ENCODE measurements at places on chromosomes 7 and 10.
A peak's percentile ranks its signal among the peaks of the same experiment; 100 is the strongest.

DNA sequence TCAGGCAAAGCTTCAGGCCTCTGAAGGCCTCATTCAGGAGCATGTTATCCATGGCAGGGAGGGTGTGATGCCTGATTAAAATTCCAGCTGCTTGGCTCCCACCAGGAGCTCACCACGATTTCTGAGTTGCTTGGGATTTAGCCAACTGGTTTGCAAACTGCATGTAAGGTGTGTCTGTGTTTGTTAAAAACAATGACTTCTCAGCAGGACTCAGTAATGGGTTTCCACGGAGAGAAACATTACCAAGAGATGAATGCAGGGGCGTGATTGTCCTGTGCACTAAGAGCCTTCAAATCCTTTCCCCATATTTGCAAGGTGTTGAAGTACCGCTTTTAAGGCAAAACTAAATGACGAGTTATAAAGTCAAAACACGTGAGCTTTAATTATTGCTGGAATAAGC, 88.8 kb upstream of the BTBD16 start:
- no peak for DNase-seq

DNA sequence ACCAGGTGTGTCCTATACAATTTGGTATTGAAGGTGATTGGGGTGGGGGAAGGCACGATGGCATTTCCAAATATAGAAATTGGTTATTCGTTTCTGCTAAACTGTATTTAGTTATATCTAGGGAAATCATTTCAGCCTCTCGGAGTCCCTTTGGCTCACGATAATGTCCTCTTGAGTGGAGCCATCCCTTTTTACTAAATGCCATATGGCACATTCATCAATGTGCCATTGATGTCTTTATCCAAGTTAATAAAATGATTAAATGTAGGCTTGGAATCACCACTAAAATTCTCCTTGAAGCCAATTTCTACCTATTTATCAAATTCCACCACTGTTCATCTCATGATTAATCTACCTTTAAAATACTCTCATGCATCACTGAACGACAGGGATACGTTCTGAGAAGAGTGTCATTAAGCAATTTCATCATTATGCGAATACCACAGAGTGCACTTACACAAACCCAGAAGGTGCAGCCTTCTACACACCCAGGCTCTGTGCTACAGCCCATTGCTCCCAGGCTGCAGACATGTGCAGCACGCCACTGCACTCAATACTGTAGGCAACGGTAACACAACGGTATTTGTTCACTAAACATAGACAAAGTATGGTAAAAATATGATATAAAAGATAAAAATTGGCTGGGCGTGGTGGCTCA, 219.2 kb upstream of the C7orf33 start:
- DNase-seq: no peak

- no peak for DNase-seq
These were observed 8.4 kb upstream of the TECTB start for GRCh38 chr10:112274831-112275230.

DNA sequence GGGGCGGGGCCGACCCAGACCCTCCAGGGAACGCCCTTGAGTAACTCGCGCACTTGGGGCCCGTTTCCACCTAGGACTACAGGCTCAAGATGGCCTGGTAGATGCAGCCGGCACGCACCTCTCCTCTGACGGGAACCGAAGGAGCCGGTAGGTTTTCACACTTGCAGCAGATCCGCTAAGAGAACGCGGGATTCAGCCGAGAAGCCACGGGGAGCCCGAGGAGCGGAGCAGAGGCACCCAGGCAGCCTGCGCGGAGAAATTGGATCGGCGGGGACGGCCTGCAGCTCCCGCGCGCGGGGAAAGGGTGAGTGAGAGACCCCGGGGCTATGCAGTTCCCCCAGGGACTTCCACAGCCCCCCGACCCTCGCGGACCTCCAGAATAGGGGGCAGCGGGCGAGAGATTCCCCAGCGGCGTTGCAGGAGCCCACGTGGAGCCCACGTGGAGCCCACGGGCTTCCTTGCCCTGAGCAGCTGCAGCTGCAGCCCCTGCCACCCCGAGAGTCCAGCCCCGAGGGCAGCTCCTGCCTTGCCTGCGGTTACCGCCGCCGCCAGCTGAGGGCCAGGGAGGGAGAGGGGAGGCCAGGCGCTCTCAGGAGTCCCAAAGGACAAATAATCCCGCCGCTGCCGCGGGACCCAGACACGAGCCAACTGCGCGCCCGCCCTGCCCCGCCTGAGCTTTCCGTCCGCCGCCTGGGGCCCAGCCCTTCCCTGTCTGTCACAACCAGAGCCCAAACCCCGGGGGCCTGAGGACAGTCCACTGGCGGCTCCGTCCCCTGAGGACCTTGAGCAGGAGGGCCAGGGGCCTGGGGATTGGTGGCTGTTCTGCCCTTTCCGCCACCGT, 13.1 kb downstream of the IFT22 start:
- no peak for DNase-seq

DNA sequence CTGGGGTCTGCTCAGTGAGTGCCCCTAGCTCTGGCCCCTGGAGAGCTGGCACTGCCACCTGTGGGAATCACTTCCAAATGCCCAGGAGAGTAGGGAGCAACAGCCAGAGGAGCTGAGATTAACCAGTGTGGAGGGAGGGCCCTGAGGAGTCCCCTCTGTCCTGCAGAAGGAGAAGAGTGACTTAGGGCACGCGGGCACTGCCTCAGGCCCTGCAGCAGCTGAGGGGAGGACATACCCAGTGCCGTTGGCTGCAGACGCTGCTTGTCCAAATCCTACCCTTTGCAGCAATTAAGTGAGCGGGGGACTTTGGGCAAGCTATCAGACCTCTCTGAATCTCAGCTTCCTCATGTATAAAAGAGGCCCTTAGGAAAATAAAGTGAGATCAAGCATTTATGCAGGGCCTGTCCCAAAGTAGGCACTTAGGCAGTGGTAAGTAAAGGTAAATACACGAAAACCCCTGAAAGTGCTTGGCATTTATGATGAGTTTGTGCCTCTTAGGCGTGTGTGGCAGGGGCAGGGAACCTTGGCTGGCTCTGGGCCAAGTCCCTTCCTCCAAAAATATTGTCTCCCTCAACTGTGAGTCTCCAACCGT, 16.9 kb downstream of the PRF1 start:
- no peak for DNase-seq

GRCh38 chr10:25666276-25666675, 267.8 kb upstream of the MYO3A start:
- no peak for DNase-seq

DNA sequence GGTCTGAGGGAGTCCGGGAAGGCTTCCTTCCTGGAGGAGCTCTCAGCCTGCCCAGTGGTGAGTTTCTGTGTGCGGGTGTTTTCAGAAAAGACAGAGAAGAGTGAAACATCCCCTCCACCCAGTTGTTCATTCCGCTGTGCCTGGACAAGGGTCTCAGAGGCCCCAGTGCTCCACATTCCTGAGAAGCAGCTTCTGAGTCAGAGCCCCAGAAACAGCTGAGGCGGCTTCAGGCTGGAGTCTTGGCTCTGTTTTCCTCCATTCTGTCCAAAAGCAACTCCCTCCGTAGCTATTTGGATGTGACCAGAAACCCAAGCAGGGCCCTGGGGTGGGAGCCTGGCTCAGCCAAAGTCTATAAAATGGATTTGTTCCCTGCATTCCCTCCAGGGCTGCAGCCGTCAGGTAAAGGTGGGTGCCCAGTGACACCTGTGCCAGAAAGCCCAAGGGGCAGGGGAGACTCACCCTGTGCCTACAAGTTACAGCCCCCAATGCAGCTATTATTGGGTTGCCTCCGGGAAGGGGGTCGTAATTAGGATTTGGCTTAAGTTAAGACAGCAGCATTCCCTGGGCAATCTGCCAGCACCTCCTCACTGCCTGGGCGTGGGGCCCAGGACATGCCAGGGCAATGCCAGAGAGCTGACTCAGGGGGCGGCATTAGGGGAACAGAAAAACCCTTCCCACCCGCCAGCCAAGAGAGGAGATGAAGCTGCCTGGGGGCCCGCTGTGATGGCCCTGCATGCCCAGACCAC, 13.1 kb upstream of the CAMK2G start:
- peak; percentile 59 for DNase-seq

DNA sequence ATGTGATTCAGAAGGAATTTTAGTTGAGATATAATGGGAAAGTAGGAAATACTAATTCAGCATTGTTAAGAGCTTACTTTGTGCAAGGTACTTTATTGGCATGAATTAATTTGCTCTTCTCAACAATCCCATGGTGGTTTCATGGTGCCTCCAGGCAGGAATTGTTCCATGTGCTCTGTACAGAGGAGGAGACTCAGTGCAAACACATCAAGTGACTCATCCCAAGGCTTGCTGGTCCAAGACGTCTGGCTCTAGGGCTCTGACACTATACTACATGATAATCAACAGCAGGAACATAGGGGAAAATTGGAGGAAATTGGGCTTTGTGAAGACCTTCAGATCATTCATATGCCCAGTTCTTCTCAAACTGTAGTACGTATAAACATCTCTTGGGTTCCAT, 66.5 kb upstream of the PRKG1 start:
- DNase-seq: no peak

GRCh38 chr10:66799474-66799873, 126.4 kb upstream of the LRRTM3 start:
- DNase-seq: no peak

- no peak for DNase-seq
These were observed 247.6 kb downstream of the EMX2 start for GRCh38 chr10:117790179-117790578.

Data from NCI-H1092 (cell line).